Sigmoid colon (tissue), 7 donors: ENCODE measurements at places on chromosomes 7 and 10. TPM values are rescaled to one million over a fixed set of nuclear protein-coding genes. Genes with fewer than 3 reads are reported as not detected.

DNA sequence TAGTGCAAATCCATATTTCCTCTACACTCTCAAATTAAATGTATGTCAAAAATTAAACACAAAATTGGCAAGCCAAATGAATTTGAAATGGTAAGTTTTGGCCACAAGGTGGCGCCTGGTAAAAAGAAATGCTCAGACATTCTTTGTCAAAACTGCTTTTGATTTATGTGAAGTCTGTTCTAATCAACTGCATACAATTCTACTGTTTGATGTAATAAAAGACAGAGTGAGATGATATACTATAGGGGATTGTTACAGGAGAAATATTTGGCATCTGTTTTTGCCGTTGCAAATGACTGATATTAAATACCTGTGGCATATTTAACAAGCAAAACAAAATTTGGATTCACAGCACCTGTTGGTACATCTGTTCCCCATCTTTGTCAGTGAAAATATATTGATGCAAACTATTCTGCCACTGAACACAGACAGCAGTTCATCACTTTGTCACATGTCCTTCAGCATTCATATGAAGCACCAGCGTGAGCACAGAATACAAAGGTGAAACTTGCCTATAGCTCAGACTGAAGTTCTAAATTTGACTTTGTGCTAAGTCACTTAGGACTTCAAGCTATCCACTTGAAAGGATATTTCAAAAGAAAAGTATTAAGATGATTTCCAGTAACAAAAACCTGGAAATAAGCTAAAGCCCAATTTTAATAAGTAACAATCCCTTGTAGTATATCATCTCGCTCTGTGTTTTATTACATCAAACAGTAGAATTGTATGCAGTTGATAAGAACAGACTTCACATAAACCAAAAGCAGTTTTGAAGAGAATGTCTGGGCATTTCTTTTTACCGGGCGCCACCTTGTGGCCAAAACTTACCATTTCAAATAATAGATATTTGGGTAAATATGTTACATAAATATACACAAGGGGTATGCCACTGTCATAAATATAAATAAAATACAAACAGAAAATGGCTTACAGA is 10.2 kb upstream of the CH25H start:
- peak; percentile 71 for DNase-seq

DNA sequence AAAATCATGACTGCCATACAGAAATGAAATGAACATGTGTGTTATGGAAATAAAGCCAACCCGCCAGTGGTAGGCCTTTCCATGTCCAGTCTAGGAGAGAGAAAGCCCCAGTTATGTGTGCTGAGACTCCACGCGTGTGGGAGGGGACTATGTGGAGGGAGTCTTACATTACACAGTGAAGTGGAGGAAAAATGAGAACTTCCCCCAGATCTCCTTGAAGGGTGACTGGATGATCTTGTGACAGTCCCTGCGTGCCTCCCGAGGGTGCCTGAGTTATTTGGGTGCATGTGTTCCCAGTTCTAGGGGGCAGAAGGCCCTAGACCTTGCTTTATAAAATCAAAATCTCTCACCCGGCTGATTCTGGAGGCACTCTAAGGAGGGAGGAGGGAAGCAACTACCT is 24.2 kb downstream of the UPP1 start:
- no peak for DNase-seq

IKZF1 gene
- total RNA-seq, result 6.4 TPM

DNA sequence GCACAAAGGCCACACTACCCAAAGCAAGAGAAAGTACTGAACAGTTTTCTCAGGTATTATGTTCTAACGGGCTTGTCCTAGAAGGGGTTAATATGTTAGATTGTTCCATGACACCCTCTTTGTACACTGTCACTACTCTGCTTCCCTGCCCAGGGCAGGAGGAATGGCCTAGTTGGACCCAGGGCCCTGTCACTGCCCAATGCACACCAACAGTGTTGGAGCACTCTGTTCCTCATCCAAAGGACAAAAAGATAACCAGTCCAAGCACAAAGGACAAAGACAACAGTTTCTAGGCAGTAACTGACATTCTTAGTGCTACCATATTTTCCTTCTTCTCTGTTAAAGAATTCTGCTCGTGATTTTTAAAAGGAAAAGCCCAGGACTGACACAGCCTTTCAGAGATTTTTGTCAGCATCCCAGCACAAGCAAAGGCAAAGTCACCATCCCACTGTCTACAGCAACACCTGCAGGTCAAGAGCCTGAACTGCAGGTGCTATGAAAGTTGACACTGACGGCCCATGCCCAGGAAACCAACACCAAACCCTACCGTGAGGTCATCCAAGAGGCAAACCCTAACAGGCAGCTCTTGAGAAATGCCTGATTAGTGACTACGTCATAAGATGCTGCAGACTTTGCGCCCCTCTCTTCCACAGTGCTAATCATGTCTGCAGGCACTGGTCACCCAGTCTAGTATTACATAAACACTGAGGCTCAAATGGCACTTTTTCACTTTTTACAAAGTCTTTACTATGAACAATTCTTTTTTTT is 13.2 kb downstream of the NUDCD3 start:
- DNase-seq, result no peak

GRCh38 chr10:125929618-125930017 is 33.3 kb downstream of the FANK1 start:
- no peak for DNase-seq

- no peak for DNase-seq
These were observed 12.2 kb downstream of the DOCK4 start for GRCh38 chr7:112193915-112194502.

DNA sequence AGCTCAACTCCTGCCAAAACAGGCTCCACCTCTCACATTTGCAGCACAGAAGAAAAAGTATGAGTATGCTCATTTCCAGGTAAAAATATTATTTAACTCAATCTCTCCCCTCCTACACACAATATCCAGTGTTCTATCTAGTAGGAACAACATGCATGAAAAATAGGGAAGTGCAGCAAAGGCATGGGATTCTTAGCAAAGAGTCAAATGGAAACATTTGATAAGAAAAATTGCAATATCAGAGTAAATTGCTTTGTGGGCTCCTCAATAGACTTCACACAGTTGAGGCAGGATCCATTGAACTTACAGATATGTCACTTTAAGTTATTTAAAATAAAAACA is 150.9 kb downstream of the ANK3 start:
- no peak for DNase-seq

DNA sequence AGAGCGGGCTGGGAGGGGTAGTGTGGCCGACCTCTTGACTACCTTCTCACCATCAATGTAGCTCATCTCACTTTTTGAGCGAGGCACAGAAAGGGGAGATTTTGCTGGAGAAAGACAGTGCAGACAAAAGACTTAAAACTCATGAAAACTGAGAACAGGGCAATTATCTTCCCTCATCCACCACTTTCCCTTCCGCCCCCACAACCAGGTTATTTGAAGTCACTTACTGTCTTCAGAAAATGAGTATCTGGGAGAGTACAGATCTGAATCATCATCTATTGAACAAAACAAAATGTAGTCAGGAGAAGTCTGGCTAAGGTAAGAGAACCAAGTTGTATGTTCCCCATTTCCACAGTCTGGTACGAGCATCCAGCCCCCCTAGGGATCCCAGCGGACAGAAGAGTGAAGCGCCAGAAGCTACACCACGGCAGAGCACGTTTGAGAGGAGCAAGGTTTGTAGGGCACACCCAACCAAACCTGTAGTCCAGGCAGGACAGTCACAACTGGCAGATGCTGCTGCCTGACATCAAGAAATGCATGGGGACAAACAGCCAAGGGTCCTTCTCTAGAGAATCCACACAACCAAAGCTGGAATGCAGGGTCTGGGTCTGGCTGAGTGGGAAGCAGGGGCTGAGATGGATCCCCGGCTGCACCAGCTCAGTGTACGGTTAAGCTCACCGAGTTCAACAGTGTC is 93.4 kb upstream of the PDLIM1 start:
- no peak for DNase-seq

GRCh38 chr7:81231301-81231838 is 312.5 kb upstream of the SEMA3C start:
- no peak for DNase-seq

- DNase-seq, result no peak
These were observed 237.2 kb downstream of the GLI3 start for GRCh38 chr7:41999736-42000283.

LFNG gene
- 5.8 TPM for total RNA-seq

TAS2R4 gene
- 1.4 TPM for total RNA-seq

DNA sequence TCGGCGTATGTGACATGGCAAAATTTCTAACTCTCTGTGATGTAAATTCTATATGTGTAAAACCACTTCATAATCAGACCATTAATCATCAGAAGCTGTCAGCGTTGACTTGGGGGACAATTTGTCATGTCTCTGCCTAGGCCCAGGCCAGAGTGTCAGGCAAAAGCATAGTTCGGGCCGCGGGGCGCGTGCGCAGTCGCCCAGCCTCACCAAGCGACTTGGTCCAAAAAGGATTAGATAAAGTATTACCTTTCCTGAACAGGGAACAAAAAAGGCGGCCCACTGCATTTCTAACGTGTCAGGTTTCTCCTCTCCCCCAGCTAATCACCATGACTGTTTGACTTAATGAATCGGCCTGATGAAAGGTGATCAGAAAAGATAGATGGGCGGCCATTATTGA is 114.2 kb downstream of the EBF3 start:
- no peak for DNase-seq

DNA sequence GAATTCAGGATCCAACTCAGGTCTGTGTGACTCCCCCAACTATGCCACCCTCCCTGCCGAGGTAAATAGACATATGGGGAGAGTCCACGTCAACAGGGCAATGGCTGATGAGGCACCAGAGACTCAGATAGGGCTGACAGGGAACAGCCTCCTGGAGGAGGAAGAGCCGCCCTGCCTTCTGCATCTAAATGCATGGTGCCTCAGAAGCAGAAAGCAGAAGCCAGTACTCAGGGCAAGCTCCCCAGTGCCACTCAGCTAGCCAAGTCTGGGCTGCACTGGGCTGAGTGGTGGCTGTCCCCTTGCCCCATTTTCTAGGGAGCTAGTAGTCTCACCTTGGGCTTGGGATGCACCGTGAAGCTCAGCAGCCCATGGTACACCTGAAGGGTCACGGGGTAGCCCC is 11.0 kb downstream of the RRP12 start:
- DNase-seq, result no peak

DNA sequence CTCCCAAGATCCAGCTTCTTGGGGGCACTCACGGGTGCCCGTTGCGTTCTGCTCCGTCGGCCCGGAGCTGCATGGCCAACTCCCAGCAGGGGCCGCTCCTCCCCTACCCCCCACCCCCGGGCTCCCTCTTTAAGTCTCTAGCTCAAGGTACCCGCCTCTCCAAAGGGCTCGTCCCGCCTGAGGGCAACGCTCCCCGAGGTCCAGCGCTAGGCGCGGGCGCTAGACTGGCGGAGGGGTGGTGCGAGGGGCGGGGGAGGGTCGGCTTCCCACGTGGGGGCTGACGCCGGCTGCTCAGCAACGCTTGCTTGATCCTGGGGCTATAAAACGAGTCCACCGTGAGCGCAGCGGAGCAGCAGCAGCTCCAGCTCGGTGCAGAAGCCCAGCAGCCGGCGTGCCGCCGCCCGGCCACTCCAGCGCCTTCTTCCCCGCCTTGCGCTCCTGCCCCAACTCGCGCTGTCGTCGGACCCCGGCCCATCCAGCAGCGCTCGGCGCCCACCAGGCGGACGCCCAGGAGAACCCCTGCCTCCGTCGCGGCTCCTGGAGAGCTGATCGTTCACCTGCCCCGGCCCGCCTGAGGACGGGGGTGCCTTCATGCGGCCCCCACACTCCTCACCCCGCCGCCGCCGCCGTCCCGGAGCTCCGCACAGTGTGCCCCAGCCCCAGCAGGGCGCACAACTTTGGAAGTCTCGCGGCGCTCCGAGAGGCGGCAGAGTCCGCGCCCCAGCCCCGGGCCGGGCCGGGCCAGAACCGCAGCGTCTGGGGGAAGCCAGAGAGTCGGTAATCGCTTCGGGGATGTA is at the start of gene ADRA2A:
Gene ADRA2A (plus strand): TSS at position 348 of the 797 bp plus-strand sequence. CDS start 968 bp downstream, outside the sequence.
- no peak for DNase-seq

- DNase-seq, result no peak
These were observed 565.4 kb upstream of the AUTS2 start for GRCh38 chr7:69032848-69033247.

AEBP1 gene
- total RNA-seq, result 91.1 TPM

DNA sequence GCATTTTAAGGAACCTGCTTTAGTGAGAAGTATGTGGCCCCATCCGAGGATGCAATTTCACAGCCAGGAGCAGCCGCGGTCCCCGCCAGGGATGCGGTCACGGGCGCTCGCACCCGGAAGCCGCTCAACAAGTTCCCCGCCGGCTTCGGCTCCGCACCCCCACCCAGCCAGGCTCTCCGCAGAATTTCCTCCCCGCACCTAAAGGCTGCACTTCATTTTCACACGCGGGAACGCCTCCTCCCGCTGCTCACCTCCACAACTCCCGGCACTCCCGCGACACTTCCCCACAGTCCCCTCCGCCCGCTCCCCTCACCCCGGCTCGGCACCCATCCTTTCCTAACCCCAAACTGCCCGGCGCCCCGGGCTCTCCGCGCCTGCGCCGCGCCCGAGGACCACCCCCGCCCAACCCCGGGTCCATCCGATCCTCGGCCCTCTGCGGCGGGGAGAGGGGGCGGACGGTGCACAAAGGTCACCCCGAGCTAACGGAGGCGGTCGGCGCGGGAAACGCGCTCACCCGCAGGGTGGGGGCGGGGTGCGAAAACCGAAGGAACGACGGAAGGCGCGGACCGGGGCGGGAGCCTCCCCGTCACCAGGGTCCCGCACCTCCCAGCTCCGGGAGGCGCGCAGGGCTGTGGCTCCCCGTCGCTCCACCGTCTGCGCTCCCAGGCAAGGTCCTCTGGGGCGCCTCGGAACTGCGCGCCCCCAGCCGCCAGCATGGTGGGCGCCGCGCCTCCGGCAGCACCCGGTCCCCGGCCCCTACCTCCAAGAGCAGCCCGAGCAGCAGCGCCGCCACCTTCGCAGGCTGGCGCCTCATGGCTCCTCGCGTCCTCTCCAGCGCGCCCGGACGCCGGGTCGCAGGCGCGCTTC is 558 bp downstream of the VOPP1 start:
- DNase-seq, result peak; percentile 79

MSS51 gene
- 2.8 TPM for total RNA-seq

ZNF804B gene
- total RNA-seq, result 0.41 TPM

- no peak for DNase-seq
These were observed 84.5 kb downstream of the AVL9 start for GRCh38 chr7:32579776-32580175.

- no peak for DNase-seq
These were observed 136.8 kb downstream of the GALNT11 start for GRCh38 chr7:152162287-152162686.

DNA sequence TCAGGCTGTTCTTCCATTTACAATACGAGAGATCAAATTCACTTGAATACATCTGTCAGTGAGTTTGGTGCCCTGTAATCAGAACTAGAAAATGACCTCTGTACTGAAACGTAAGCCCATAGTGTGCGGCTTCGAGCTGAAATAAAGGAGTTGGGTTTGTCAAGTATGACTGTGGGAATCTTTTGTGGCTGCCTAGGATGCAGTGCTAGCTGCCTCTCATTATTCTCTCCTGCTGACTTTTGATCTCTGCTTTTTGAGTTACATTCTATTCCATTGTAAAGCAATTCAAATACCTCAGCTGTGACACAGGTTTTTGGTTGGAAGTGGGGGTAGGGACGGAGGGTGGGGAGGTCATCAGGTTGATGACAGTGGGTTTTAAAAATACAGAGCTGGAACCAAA is 40.4 kb downstream of the ICA1 start:
- no peak for DNase-seq

- no peak for DNase-seq
These were observed 107.8 kb downstream of the ARHGAP22 start for GRCh38 chr10:48496831-48497779.

- no peak for DNase-seq
These were observed 32.9 kb upstream of the FAM3C start for GRCh38 chr7:121428855-121429489.

ZNF37A gene
- total RNA-seq, result 19.3 TPM

- no peak for DNase-seq
These were observed 72.5 kb upstream of the GPR158 start for GRCh38 chr10:25102147-25102822.

GRCh38 chr10:988667-989545 is 672 bp downstream of the GTPBP4 start:
- no peak for DNase-seq

NUTM2A gene
- total RNA-seq, result 1.4 TPM
